ENCODE measurements at places on chromosomes 1 and 21.

DNA sequence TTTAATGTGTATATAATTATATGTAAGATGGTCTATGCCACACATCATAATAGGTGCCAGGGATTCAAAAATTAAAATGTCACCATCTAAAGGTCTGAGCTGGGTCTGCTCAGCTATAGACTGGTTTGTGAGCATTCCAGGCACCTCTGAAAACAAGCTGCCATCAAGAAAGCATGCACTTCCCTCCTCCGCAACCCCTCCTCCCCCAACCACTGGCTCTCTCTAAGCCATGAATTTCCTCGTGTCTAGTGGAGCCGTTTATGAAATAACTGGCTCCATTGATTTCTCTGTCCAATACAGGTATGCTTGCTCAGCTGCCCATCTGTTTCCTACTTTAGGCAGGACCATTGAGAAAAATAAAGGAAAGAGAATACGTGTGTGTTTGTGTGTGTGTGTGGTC lies 522.6 kb upstream of the PLXNA2 start:
- no peak for DNase-seq

DNA sequence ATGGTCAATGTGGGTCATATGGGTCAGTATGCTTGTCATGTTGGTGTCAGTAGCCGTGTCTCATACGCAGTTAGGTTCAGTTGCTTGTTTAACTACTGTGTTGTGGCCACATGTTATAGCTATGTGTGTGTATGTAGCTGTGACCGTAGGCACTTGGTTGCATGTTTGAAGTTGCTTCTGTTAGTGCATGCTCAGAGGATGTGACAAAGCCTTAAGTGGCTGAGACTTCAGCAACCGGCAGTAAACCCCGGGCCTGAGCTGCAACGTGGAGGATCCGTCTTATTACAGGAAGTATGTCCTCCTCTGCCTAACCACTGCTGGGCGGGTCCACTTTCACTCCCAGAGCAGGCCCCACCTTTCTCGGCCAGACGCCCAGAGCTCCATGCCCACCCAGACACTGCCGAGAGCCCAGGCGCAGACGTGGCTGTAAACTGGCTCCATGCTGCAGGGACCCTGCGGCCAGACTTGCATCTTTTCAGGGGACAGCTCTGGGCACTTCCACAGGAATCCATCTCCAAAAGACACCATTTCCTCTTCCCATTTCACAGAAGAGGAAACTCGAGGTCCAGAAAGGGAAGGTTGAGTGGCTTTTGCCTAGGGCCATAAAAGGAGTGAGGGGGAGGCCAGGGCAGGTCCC lies 2.2 kb downstream of the TCEA3 start:
- peak; percentile 27 for DNase-seq

GRCh38 chr1:228358039-228358763 lies 48.4 kb downstream of the TRIM11 start:
- no peak for DNase-seq

DNA sequence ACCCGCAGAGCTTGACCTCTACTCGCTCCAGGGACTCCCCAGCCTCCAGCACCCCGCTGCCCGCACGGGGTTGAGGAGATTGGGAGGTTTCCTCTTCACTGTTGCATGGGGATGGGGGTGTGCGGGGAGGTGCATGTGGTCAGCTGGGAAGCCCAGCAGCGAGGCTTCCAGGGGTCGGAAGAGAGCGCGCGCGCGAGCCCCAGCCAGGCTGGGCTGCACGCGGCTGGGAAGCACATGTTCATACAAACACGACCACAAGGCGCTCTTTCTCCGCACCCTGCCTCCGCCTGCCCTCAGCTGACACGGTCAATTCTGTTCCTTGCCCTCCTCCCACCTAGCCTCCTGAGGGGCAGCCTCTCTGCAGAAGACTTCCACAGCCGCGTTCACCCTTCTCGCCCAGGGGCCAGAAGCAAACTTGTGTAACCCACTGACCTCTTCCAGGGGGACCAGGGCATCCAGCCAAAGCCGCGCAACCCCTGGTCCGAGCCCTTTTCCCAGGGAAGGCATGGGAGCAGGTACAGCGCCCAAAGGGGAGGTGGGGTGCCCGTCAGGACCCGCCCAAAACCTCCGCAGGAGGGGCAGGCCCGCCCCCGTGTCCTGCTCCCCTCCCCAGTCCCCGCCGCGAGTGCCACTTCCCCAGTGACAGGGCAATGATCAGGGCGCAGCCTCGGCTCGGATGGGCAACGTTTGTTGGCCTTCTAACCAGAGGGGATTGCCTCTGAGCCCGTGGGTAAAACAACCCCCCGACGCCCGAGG lies 1.3 kb downstream of the COL24A1 start:
- DNase-seq: no peak

GRCh38 chr1:27934818-27935549 lies at the start of gene SMPDL3B:
Gene SMPDL3B (plus strand): TSS chr1:27935000. CDS start chr1:27935184, 184 bp downstream.
- DNase-seq: no peak

GRCh38 chr1:230074762-230075161 lies 7.7 kb downstream of the GALNT2 start:
- DNase-seq: no peak

DNA sequence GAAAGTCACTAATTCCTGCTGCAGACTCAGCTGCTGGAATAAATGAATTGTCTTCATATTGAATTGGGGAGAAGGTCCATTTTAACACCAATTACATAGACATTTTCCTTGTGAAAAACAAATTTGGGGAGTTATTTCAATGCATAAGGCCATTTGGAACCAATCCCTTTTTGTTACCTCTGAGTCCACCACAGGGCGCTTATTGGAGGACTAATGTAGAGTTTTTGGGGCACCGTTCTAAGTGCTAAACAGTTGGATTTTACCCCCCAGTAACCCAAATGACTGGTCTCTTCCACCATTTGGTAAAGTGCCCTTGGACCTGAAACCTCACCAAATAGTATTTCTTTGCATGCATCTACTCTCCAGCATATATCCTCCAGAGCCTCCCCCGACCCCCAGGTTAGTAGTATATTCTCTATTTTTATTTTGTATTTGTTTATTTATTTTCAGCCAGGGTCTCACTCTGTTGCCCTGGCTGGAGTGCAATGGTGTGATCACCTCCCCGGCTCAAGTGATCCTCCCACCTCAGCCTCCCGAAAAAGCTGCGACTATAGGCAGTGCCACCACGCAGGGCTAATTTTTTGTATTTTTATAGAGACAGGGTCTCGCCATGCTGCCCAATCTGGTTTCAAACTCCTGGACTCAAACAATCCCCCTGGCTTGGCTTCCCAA lies 1.6 kb downstream of the PRUNE1 start:
- DNase-seq: no peak

GRCh38 chr21:45573452-45574035 lies 31.3 kb upstream of the SLC19A1 start:
- no peak for DNase-seq

GRCh38 chr1:205316161-205316566 lies 5.4 kb downstream of the NUAK2 start:
- no peak for DNase-seq

GRCh38 chr1:22387919-22388580 lies 63.6 kb upstream of the ZBTB40 start:
- no peak for DNase-seq

DNA sequence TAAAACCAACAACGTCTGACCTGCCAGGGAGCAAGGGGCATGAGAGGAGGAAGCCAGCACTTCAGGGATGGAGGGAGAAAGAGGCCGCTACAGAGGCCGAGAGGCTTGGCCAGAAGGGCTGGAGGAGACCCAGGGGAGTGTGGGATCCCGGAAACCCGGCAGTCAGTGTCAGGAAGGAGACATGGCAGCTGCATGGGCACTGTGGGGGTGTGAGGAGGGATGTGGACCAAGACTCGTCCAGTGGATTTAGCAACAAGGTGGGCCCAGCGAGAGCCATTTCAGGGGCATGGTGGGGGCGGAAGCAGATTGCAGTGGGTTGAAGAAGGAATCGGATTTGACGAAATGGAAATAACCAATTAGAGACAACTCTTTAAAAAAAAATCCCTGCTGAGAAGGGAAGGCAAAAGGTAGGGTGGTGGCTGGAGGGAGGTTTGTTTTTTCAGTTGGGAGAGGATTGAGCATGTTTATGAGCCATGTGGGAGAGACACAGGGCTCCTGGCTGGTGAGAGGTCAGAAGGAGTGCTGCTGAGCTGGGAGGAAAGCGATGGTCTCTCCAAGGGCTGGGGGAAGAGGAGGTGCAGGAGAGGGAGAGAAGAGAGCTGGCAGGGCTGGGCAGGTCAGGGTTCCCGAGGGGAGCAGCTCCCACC lies 4.4 kb downstream of the B4GALT2 start:
- no peak for DNase-seq

DNA sequence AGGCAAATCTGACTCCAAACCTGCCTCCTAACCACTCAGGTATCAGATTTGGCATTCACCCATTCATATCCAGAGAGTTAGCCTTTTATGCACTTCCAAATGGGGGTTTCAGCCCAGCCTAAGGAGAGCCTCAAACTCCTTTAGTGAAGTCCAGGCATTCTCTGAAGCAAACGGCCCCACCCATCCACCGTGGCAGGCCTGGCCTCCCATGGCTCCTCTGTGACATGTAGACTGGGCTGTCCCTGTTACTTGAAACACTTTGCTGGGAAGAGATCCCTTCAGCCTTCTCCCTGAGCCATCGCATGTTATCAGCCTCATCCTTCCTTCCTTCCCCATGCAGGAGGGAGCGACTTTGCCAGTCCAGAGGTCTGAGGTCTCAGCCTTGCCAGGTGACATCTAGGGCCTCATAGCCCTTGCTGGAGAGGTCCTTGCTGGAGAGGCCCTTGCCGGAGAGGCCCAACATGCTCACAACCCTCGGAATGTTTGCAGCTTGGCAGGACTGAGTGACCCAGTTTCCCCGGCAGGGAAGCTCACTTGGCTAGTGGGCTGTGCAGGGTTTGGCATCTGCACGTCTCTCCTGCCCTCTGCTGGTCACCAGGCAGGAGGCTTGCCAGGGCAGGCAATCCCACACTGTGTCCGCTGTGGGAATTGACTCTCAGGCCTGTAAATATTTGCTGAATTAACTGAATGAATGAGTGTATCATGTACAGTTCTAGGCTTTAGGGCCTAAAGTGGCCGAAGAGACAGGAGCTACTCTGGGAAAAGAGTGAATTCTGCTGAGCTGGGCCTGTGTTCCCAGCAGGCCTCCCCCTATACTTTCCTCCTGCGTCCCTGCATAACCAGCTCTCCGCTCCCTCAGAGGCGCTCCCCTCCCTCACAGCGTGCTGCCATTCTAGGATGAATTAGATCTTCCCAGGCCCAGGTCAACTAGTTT lies 26.7 kb upstream of the RBM15 start:
- peak; percentile 62 for DNase-seq

GRCh38 chr21:44800103-44800502 lies 1.5 kb downstream of the UBE2G2 start:
- peak; percentile 15 for DNase-seq

DNA sequence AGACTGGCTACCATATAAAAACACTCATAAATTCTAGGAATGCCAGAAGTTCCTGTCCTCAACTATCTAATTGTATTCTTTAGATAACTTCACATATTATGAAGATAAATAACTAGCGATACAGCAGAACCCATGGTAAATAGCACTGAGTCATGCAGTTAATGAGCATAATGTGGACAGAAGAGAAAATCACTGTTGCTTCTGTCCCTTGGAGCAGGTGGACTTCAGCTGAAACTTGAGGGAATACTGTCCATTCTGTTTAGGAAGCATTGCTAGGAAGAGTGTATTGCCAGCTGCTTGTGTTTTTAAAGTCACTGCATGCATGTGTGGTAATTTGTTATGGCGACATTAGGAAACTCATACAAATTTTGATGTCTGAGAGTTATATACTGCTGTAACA lies 854.4 kb downstream of the LTN1 start:
- DNase-seq: no peak

GRCh38 chr21:34612056-34612455 lies 2.9 kb downstream of the RCAN1 start:
- DNase-seq: no peak

DNA sequence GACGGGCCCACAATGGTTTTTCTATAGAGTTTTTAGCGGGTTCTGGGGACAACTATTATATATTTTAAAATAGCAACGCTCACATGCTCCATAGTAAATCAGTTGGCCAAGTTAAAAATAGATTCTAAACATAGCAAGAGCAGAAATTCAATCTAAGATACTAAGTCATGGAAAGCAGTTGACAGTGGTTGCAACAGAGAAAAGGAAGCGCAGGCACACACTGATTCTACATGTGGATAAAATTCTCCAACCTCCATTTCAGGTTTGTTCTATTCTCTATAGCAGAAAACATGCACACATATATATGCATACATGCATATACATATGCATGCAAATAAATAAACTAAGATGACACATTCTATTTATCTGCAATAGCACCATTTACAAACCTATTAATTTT lies 89.6 kb upstream of the HNRNPU start:
- no peak for DNase-seq

GRCh38 chr21:36472377-36472776 lies 7.5 kb downstream of the CLDN14 start:
- no peak for DNase-seq

DNA sequence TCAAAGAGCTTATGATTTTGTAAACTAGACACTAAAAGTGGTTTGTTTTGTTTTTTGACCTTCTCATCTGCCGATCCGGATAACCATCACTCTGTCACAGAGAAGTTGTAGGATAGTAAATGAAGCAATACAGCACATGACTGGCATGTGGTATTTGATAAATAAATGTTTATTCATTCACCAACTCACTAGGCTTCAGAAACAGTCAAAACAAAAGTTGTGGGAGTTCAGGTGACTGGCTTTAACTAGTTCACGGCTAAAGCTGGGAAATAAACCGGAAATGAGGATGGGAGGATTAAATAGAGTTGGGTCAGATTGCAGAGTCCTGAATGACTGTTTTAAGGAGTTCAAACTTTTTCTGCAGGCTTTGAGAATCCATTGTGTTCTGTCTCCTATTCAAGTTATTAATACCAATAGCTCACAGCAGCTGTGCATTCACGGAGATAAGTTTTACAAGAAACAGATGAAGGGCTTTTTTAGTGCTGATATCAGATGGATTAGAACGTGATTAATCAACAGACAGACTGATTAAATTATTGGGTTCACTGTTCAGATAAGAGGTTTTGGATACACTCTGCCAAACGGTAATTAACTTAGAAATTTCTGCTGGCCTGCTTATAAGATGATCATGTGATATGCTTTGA lies 463.3 kb downstream of the DPYD start:
- DNase-seq: no peak

DNA sequence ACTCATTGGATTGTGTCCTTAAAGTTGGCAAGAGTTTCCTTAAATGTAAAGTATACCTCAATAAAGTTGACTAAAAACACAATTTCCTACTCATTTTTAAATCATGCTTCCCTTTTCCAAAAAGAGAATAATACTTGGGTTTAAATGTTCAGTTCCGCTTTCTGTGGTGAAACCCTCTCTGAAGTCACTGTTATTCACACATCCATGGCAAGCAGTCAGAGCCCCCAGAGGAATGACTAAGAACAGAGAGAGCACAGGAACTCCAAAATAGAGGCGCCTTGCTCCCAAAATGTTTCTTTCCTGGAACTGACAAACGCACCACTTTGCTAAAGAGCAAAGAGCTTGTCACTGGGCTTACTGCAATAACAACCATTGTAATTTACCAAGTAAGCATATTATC lies 142.5 kb downstream of the TIAM1 start:
- DNase-seq: no peak

Measured in T-helper 1 cell (primary cell).